Activated T-cell treated with anti-CD3 and anti-CD28 coated beads, Interleukin-2, amount 50 U/mL, for 1 hour (primary cell): ENCODE measurements at places on chromosomes 2 and 18.
A peak's percentile ranks its signal among the peaks of the same experiment; 100 is the strongest.

DNA sequence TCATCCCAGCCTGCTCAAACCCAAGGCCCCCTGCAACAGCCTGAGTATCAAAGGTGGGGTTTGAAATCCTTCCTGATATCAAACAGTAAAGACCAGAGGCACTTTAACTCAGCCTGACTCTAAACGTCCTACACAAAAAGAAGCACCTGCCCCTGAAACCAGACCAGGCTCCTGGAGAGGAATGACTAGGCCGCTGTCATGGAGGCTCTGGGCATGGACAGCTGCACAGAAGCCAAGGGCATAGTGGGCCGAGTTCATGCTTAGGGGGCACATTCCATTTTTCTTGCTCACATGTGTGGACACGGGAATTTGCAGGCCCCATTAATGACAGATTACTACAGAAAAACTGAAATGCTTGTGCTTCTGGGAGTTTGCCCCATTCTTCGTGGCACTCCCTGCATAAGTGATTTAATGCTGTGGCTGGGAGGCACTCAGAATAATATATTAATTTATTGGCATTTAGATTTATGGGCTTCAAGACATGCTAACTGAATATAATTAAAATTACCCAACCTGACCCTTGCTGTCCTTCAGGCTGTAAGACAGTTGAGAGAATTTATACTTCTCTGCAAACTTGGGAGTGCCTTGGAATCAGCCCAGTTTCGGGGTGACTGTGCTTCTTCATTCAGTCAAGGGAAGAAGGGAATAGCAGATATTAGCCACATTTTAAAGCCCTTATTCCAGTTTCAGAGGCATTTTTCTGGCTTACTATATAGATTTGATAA lies 105.5 kb downstream of the GYPC start:
- no peak for DNase-seq

DNA sequence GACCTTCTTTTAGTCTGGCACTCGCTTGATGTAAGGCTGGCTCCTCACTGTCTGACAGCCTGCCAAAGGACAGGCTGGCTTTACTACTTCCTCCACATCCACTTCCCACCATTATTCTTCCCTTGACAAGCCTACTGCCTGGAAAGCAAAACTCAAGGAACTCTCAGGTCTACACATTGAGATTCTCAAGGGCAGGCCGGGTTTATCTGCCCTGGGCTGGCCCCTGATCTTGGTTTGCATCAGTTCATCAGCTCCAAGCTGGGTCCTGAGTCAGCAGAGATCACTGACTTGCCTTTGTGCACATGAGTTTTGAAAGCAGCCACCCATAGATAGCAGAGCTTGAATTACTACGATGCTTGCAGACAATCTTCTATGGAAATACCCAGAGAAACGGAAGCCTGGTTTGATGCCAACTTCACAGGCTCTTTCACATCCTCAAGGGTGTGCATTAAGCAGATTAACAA lies 53.9 kb downstream of the KCTD18 start:
- DNase-seq: no peak

DNA sequence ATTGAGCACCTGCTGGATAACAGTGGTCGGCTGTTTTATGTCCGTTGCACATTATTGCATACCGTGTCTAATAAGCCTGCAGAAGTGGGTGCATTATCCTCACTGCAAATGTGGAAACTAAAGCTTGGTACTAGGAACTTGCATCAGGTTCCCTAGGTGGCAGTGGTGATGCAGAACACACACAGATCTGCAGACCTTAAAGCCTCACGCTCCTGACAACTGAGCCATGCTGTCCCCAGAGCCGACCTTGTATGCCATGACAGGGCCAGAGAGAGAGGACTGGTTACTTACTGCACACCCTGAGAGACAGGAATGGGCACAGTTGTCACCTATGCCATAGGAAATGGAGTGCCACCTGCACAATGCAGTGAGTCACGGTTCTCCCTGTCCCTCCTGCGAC lies 151.8 kb downstream of the SH3RF3 start:
- no peak for DNase-seq

- DNase-seq: no peak
Measured at GRCh38 chr2:174259981-174260380, 11.6 kb upstream of the OLA1 start.

- DNase-seq: no peak
Measured at GRCh38 chr18:23683155-23683554, 6.1 kb upstream of the LAMA3 start.

- DNase-seq: no peak
Measured at GRCh38 chr2:53170466-53170865, 597.1 kb upstream of the CHAC2 start.

- DNase-seq: no peak
Measured at GRCh38 chr2:189553504-189554088, 27.0 kb downstream of the SLC40A1 start.

DNA sequence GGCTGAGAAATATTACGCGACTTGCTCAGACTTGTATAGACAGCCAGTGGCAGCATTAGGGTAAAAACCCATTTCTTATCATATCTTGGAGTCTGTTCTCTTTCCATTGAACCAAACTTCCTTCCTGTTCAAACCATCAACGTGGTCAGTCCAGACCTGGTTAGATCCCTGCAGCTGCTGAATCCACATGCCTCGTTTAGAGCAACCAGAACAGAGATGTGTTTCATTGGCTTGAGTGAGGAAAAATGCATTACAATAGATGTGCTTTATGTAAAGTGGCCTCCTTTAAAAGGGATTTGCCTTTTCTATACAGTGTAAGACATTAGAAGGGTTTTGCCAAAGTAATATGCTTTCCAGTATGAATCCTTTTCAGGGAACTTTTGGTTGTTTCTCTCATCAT lies 232.4 kb downstream of the MEIS1 start:
- DNase-seq: no peak

DNA sequence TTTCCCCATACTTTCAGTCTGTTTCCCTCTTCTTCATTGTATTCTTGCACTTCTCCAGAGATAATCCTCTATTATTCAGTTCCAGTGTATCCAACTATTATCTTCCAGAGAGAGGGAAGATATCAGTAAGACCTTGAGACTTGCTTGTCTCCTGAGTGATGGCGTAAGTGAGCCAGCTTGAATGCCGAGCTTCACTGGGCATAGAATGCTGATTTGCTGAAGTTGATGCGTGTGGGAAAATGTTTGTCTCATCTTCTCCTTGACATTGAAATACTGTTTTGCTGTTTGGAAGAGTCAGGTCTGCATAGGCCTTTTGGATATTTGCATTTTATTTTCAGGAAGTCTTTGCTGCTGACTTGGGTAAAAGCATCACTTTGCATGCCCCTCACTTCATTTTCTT lies 41.1 kb upstream of the MGAT5 start:
- no peak for DNase-seq

GRCh38 chr2:126655500-126656430 lies at the start of gene GYPC:
Gene GYPC (plus strand): TSS chr2:126656158. CDS start chr2:126656264, 106 bp downstream.
- peak; percentile 59 for DNase-seq

DNA sequence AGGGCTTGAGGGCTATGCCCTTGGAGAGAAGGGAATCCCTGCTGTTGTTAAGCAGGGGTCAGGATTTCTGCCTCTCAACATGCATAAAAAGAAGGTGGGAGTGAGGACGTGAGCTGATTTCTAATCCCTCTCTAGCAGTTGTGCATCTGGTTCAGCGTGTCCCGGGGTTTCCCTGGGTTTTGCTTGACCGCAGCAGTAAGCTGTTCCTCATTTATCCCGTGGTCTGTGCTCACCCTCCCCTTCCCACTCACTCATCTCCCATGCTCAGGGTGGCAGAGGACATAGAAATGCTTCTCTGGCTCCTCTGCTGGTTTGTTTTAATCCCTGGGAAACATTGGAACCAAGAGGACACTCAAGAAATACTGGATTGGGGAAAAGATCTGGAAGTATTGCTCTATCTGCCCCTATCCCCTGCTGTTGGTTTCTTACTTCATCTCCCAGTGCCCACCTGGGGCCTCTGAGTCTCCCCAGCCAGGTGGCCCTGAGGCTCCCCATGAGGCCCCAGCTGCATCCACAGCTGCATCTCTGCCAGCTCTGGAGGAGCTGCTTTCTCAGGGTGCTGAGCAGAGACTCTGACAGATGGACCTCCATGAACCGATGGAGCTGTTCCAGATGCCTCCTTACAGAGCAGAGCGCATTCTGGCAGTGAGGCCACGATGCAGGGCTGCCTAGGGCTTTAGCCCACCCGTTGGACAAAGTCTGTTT lies 36.1 kb downstream of the TET3 start:
- DNase-seq: no peak

DNA sequence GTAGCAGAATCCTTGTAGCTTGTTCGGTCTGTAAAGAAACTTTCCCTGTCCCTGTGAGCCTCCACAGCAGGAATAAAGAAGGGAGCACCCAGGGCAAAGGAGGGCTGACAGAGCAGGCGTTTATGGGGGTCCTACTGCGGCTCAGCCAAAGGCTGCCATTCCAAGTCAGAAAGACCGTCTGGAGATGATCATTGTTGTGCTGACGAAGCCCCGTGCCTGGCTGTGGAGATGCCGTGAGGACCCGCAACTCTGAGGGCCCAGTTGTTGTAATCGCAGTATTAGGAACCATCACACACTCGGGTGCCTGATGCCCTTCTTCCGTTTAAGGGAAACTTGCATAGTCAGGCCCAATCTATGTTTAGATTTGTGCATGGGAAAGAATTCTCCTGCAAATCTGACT lies 16.9 kb upstream of the VWA3B start:
- DNase-seq: no peak

GRCh38 chr2:4416431-4416830 lies 713.1 kb downstream of the DCDC2C start:
- no peak for DNase-seq

- no peak for DNase-seq
Measured at GRCh38 chr2:111900859-111901258, 2.5 kb downstream of the MERTK start.

DNA sequence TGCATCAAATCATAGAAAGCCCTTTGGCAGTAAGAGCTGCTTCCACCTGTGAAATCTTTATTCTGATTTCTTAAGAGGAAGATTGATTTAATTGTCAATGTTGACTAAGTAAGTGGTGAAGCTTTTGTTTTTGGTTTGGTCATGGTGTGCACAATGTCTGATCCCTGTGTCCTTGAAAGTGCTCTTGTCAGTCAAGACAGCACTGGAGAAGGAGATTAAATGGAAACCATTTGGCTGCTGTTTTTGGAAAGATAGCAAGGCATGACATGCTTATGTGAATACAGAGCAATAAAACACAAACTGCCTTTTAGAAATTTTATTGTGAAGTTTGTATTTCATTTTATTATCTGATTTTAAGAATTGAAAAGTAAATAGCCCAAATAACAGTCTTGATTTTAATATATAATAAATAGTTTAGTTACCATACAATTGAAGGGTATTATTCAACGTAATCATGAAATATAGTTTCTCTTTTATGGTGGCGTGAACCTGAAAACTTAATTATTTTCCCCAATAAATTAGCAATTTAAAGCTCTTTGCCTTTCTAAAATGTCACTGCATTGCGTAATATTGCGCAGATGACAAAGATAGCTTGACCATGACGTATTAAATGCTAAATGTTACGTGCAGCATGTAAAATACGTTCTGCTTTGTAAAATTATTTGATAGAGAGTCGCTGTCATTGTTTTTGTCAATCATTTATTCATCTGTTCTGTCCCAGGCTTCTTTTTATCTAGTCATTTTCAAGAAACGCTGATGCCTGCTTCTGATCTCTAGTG lies 69.0 kb downstream of the GULP1 start:
- no peak for DNase-seq

- DNase-seq: no peak
Measured at GRCh38 chr2:217513258-217513657, 489.5 kb downstream of the TNS1 start.

DNA sequence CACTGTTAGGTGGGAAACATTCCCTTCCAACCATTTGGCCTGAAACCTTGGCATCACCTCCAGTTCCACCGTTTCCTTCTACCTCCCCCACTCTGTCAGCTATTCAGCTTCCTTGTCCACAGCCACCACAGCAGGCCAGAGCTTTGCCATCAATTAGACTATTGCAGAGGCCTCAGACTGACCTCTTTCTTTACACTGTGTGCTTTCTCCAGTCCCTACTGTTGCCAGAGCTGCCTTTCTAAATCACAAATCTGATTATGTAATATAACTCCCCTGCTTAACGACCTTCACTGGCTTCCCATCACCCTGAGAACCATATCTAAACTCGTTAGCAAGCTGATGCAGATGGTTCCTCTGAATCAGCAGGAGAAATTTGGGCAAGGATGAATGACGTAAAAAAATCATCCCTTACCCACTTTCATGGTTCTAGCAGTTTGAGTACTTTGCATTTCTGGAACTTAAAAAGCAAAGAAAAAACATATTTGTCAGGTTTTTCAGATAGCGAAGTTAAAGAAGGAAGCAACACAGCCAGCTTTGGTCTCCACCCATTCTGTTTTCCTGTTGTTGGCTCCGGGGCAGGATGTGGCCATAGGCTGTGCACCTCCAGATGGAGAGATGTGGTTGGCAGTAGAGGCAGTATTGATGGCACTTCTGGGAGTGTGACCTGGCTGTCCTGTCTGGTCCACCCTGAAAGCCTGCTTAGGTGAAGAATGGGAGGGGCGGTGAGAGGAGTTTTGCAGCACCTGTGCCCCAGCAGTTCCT lies 422.1 kb downstream of the PARD3B start:
- DNase-seq: peak; percentile 49

DNA sequence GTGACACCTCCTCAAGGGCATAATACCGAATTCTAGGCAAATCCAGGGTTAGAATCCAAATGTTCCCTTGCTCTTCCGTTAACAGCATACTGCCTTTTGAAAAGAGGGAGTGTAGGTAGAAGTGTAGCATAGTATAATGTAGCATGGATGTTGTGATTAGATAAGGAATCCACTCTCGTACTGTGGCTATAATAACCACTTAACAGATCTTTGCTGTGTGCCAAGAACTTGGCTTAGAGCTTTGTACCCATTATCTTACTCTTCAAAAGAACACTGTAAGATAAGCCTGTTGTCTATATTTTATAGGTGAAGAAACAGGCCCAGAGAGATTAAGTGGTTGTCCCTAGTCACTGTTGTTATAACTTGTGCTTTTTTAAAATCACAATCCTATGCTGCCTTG lies 24.2 kb downstream of the WDR75 start:
- DNase-seq: no peak

GRCh38 chr2:132477962-132478361 lies 61.4 kb downstream of the GPR39 start:
- no peak for DNase-seq

GRCh38 chr2:139790807-139791752 lies 1010.9 kb upstream of the NXPH2 start:
- no peak for DNase-seq

- no peak for DNase-seq
Measured at GRCh38 chr18:11251891-11252270, 102.5 kb upstream of the PIEZO2 start.

DNA sequence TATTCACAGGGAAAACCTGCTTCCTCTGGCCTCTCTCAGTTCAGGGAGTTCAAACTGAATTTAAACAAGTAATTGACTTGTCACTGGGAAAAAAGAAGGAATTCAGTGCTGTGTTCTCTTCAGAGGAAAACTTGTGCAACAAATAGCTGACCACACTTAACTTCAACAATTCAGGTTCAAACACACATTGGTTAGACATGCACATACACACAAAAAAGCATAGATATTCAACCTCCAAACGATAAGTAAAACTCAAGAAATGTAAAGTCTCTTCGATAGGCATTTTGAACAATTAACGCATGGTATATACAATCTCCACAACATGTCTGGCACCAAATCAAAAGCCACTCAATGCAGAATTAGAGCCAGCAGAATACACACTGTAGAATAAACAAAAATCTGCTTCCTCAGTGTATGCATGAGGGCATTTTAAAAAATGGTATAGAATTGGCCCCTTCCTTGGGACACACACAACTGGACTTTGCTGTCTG lies 269.0 kb downstream of the TCF4 start:
- no peak for DNase-seq
